ENCODE measurements at places on chromosomes 12 and 14. TPM values are rescaled to one million over a fixed set of nuclear protein-coding genes. Genes with fewer than 3 reads are reported as not detected.

GRCh38 chr14:93073358-93073707 is 42.4 kb downstream of the ITPK1 start:
- no peak for DNase-seq

DNA sequence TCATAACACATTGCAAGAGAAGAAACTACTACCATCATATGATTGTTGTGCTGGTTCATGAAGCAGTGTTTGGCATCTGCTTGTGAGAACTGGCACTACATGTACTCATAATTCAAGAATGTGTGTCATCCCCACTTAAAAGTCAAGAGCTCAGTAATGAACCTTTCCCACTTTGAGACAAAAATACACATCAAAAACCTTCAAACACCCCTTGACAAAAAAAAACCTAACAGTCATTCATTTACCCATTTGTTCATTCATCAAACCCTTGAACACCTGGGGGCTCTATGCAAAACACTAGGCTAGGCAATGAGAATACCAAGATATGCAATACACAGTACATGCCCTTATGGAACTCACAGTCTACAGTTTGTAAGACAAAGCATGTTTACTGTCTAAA is 40.0 kb downstream of the KIF21A start:
- no peak for DNase-seq

DNA sequence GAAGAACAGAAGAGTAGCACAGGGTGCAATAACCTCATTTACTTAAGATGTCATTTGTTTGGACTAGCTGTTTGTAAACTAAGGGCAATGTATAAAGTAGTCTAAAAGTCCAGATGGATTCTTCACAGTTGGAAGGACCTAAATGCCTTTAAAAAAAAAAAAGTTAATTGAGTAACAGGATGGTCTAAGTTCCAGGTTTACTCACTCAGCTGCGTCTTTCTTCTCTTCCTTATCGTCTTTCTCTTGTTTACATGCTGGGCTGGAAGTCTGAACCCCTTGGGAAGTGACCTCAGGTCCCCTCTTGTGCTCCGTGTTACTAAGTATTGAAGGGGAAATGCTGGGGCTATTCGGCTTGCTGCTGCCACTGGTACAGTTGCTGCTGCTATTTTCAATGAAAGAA is 82.5 kb downstream of the SH2B3 start:
- DNase-seq = no peak

Gene TCL1B
- total RNA-seq = not detected

Gene ADGRD1
- total RNA-seq = 1.0 TPM
